Fibroblast of mammary gland (primary cell): ENCODE measurements at places on chromosomes 3 and 15.

- peak; percentile 83 for DNase-seq
These were observed 55.9 kb upstream of the PLCL2 start for GRCh38 chr3:16828815-16829214.

DNA sequence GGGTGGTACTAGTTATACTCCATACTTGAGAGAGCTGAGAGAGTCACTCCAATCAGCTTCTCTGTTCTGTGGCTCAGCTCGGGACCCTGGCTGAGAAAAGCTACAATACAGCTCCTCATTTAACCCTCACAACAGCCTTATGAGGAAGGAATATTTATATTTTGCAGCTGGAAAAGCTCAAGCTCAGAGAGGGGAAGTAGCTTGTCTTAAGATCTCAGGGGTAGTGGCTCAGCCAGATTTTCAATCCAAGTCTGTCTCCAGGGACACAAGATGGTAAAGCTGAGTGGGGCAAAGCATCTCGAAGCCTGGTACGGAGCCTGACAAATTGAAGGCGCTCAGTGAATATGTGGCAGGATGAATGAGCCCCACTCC, 14.8 kb downstream of the SCAMP2 start:
- DNase-seq: no peak

DNA sequence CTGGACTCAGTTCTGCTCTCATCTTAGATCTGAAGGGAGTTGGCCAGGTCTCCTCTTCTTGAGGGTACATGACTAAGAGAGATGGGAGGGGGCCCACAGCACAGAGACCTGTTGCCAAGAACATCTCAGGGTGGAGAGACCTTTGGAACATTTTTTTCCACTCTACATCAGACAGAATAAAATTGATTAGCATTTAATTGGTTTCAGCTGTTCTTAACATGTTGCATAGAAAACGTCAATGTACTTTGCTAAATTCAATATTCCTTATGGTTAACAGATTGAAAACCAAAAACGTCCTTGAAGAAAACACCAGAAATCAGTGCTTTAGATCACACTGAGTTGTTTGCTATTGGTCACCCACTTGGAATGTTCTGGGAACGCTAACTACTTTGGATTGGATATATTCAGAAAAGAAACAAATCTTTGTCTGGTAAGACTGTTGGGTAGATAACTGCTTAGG, 36.4 kb upstream of the FSTL1 start:
- DNase-seq: peak; percentile 97

- DNase-seq: peak; percentile 89
These were observed 99.9 kb upstream of the MLF1 start for GRCh38 chr3:158470944-158471638.

GRCh38 chr3:30832961-30833575, 61.4 kb downstream of the GADL1 start:
- DNase-seq: no peak
